ENCODE measurements at places on chromosomes 5 and 9. TPM values are rescaled to one million over a fixed set of nuclear protein-coding genes. Genes with fewer than 3 reads are reported as not detected.

The FBXO10 gene
- 8.4 TPM for total RNA-seq

The CAMK4 gene
- 3.9 TPM for total RNA-seq

The SPINK4 gene
- not detected for total RNA-seq

The TAF11L5 gene
- total RNA-seq, result not detected

The LHX3 gene
- not detected for total RNA-seq

The C9orf43 gene
- 1.1 TPM for total RNA-seq

The DAB2IP gene
- 6.2 TPM for total RNA-seq

The CNTFR gene
- total RNA-seq, result 0.05 TPM
